ENCODE measurements at places on chromosomes 3 and 15.

DNA sequence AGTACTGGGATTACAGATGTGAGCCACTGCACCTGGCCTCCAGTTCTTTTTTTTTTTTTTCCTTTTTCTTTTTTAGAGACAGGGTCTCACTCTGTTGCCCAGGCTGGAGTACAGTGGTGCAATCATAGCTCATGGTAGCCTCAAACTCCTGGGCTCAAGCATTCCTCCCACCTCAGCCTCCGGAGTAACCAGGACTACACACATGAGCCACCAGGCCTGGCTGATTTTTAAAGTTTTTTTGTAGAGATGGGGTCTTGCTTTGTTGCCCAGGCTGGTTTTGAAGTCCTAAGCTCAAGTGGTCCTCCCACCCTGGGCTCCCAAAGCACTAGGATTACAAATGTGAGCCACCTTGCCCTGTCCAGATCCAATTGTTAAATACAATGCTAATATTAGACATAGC, 13.6 kb upstream of the ULK3 start:
- no peak for DNase-seq

GRCh38 chr3:45729614-45730013, 40.4 kb downstream of the SACM1L start:
- DNase-seq = no peak

- no peak for DNase-seq
These were observed 624.6 kb downstream of the ZPLD1 start for GRCh38 chr3:103059432-103059831.

GRCh38 chr3:127791221-127791913, 30.9 kb downstream of the MGLL start:
- no peak for DNase-seq

DNA sequence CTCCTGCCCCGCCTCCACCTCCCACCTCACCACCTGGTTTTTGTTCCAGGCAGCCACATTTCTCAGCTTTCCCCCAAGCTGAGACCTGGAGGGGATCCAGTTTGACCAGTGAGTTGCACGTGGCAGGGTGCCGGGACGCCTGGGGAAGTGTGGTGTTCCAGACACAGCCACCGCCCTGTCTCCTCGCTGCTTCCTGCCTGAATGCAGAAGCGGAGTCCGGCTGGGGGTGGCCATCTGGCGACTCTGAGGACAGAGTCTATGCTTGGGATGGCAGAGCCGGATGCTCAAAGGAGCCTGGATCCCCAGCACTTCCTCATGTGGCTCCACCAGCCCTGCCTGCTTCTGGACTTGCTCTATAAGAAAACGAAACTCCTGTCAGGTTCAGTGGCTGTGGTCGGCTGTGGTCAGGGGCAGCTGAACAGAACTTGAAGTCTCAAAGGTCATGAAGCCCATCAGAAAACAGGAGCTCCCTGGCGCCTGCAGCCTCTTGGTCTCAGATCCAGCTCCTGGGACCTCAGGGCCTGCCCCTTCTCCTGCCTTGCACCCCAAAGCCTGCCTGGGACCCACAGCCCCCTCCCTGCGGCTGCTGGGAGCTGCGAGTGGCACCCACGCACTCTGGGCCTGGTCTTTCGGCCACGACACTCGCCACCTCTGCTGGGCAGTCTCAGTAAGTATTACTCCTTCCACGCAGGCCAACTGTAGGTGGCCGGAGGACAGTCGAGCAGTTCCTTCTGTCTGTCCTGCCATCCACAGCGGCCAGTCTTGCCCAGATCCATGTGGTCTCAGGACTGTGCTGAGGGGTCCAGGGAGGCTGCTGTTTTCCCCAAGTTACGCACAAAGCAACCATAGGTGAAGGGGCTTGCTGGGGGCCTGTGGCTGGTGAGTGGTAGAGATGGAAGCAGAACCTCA, 112.8 kb upstream of the MEF2A start:
- no peak for DNase-seq

- no peak for DNase-seq
These were observed 31.0 kb upstream of the FAM3D start for GRCh38 chr3:58697561-58697960.

GRCh38 chr3:11508346-11509172, 135.2 kb downstream of the VGLL4 start:
- no peak for DNase-seq

DNA sequence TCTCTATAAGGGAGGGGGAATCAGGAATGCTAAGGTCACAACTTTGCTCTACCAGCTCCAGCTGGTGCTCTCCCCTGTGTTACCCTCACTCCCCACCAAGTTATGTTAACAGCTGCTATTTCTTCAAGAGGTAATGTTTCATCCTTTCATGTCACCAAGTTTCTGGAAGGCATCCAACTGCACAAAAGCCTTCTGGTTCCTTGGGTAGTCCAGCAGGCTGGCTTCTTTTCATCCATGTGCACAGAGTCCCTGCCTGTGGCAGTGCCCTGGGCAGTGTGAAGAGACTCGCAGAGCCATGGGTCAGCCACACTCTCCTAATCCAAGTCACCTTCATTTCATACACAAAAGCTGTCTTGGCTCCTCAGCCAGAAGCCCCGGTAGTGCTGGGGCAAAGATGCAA, 737.5 kb upstream of the LMCD1 start:
- no peak for DNase-seq

GRCh38 chr15:95417761-95418160, 912.7 kb upstream of the NR2F2 start:
- DNase-seq = no peak

- DNase-seq = no peak
These were observed 613 bp downstream of the ATP1B3 start for GRCh38 chr3:141876891-141877621.

DNA sequence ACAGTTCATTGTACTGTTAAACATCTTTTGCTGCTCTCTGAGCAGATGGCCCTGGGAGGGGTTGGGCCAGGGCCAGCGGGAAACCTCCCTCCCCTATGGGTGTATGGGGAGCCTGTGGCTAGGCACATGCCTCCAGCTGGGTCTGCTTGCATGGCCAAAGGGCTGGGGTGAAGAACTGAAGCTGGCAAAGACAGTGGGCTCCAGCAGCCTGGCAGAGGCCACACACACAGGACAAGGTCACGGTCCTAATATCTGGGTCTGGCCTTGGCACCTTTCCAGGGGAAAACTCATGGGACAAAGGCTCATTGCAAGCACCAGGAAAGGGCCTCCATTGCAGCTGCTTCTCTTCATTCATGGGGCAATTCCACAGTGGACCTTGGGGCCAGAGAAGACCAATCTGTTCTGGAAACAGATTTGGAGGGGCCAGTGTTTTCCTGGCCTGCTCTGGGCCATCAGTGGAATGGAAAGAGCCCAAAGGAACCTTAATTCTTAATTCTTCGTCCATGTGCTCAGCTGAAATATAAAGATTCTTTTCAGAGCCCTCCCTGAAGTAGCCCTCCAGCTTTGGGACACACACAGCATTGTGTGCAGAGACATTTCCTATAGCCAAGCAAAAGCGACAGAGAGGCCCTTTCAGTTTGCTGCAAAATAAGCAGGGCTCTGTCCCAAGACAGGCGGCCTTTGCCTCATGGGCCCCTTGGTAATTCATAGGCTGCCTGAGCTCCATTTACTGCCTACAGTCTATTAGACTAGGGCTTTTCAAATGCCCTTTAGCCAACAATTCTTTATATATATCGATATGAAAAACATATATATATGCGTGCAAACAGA, 11.3 kb upstream of the LIMD1 start:
- peak; percentile 52 for DNase-seq

DNA sequence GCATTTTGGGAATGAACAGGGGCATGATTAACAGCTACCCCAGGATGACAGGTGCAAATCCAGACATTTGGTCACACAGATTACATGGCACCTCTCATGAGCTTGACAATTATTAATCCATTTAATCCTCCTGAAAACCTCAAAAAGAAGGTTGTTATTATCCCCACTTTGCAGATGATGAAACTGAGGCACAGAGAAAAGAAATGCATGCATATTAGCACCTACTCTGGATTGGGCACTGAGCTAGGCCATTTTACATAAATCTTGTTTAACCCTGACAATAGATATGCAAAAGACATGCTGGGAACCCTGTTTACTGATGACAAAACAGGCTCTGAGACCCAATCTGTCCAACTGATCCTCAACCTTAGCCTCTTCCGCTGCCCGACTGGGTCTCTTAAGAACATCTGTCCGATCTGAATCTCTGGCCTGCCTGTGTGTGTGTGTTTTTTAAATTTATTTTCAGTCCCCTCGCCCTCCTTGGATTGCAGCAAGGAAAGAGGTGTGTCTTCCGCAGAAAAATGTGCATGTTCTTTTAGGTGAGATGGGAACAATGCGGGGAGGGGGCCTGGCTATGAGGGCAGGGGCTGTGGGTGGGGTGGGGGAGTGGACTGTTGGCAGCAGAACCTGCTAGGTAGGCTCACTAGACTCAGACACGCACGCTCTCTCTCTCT, 162.5 kb downstream of the WNT7A start:
- no peak for DNase-seq

GRCh38 chr15:66963710-66964109, 101.7 kb upstream of the SMAD3 start:
- DNase-seq = no peak

DNA sequence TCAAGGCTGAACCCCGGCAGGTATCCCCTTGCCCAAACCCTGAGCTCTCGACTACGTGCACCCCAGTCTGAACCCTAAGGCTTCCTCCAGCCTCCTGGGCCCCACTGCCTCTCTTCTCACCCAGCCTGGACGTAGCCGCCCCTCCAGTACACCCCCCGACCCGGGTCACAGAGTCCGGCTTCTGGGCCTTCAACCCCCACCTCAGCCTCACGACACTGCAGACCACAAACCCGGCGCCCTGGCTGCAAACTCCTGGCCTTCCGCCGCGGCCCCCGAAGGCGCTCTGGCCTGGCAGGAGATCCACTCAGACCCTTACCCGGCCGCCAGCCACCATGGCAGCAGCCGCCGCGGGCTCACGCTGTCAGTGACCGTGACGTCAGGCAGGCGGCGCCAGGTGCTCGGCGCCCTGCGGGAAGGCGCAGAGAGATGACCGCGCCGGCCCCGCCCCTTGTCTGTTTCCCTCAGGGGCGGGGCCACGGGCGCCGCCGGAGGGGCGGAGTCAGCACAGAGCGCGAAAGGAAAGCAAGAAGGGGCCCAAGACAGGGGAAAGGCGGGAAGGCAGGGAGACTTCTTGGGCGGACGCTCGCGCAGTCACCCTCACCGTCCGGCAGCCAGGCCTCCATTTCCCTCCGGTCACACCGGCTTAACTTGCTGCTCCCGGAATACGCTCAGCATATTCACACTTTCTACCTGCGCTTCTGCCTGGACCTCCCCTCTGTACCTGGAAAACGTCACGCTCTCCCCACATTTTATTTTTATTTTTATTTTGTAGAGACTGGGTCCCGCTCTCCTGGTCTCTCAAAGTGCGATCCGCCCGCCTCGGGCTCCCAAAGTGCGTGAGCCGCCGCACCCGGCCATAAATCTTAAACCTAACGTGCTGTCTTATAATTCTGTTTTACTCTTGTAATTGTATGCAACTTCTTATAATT, at the start of gene RMDN3:
RMDN3 (minus strand) TSS at position 372 of the 929 bp plus-strand sequence. CDS start 471 bp downstream, outside the sequence.
- peak; percentile 83 for DNase-seq

GRCh38 chr3:64247991-64248646, 22.9 kb upstream of the PRICKLE2 start:
- DNase-seq = no peak

- no peak for DNase-seq
These were observed 11.3 kb downstream of the PRKCI start for GRCh38 chr3:170233530-170233929.

GRCh38 chr3:13260259-13261103, 159.6 kb downstream of the NUP210 start:
- DNase-seq = no peak

- no peak for DNase-seq
These were observed 153.8 kb downstream of the RAP2B start for GRCh38 chr3:153315781-153316180.

DNA sequence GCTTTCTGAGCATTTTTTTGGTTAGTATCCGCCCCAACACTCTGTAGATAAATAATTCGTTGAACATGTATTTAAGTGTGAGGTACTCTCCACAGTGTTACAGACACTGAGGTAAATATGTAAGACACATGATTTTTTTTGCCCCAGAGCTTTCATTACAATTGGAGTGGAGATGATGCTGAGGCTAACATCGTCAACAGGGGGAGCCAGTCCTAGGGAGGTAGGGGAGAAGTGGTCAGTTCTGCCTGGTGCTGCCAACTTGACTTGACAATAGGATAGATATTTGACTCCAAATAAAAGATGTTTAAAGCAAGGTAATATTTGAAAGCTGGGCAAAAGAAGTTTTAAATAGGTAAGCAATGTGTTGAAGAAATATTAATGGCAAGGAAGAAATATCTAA, 295.7 kb downstream of the UNC13C start:
- no peak for DNase-seq

GRCh38 chr3:63585927-63586326, 66.5 kb upstream of the SNTN start:
- DNase-seq = no peak

GRCh38 chr3:46095307-46095706, 68.0 kb upstream of the XCR1 start:
- DNase-seq = no peak

DNA sequence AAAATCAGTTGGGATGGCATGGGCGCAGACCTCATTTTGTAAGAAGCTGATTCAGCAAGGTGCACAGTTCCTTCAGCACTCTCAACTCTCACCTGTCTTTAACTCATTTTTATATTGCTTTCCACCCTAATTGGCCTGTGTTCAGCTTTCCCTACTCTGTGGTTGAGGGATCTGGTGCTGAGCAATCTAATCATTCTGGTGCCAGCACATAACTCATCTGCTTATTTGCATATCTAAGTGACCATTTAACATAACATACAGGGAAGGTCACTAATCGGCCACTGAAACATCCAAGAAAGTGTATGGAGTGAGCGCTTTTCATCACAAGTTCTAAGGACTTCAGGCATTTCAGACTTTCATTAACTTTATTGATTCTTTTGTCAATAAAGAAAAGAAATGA, 303.4 kb upstream of the ROPN1 start:
- DNase-seq = no peak

DNA sequence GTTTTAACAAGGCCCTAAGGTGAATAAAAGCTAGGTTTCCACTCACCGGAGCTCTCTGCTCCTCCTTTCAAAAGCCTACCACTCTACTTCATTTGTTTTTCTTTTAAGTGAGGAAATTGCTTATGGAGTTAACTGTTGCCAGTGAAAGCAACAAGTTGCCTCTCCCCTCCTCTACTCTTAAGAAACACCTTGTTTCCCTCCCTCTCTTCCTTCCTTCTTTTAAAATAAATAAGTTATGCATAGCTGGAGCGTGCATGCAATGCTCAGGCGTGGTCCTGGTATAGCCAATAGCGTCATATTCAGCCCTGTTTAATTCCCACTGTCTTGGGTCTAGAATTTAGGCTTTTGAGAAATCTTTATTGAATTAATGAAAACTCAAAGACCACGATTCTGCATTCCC, 101.1 kb upstream of the IGF1R start:
- DNase-seq = no peak

DNA sequence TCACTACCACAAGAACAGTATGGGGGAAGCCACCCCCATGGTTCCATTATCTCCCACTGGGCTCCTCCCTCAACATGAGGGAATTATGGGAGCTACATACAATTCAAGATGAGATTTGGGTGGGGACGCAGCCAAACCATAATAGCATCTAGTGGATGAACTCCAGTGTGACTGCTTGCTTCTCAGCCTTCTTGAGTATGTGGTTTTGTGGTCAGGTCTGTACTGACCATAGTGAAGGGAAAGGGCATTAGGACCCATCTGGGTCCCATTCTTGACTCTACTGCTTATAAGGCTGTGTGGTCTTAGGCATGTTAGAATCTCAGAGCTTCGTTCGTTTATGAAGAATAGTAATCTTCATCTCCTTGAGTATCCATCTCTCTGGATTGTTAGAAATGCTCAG, 81.4 kb downstream of the CGNL1 start:
- no peak for DNase-seq

- no peak for DNase-seq
These were observed 431 bp downstream of the PFKFB4 start for GRCh38 chr3:48555949-48556795.

GRCh38 chr3:129230311-129231019, 18.9 kb upstream of the COPG1 start:
- no peak for DNase-seq
